ENCODE measurements at places on chromosomes 2 and 18. TPM values are rescaled to one million over a fixed set of nuclear protein-coding genes. Genes with fewer than 3 reads are reported as not detected.

EVA1A gene
- 31.7 TPM for total RNA-seq

GAREM2 gene
- total RNA-seq = 2.0 TPM

LYPD6B gene
- total RNA-seq = 2.0 TPM

DNA sequence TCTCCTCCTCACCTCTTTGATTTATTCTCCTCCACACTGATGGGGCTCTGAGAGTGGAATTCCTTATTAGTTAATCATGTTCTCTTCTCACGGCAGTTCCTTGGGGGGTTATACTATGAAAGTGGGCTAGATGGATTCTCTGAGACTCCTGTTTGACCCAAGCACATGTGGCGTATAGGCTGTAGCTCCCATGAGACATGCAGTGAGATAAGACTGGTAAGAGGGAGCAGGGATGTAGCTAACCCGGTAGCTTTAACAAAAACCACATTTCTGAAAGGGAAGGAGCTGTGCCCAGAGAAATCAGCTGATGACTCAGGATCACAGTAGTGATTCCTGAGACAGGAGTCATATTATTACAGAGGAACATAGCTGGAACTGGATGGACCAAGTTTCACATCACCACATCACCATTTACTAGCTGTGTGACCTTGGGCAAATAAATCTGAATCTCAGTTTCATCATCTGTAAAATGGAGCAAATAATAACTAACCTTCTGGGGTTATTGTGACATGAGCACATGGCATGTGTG is 82.9 kb downstream of the CRIM1 start:
- no peaks in the 10 kb centered on the region for H3K27me3 ChIP-seq
- no peak overlapping the region for H3K4me3 ChIP-seq
- H3K36me3 ChIP-seq = peaks cover 20% of the 10 kb centered on the region
- H3K27ac ChIP-seq = no peak overlapping the region
- peaks cover 28% of the 10 kb centered on the region for H3K4me1 ChIP-seq
- DNase-seq = no peak

DNA sequence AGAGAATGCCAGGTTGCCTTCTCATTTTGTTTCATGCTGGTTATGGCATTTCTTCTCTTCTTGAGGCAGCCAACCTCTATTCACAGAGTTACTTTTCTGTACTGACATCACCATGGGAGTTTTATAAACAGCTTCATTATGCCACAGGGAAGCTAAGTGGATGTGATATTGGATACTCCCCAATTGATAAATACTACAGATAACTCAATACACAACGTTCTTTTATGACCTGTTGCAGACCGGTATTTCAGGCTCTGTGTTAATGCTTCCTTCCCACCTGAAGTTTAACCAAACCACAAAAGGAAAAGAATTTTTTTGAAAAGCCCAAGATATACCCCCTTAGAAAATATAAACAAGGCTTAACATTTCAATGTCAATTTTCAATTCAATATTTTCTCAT is 258.3 kb upstream of the SOX11 start:
- no peak overlapping the region for H3K27ac ChIP-seq
- no peaks in the 10 kb centered on the region for H3K4me1 ChIP-seq
- H3K27me3 ChIP-seq = no peaks in the 10 kb centered on the region

DNA sequence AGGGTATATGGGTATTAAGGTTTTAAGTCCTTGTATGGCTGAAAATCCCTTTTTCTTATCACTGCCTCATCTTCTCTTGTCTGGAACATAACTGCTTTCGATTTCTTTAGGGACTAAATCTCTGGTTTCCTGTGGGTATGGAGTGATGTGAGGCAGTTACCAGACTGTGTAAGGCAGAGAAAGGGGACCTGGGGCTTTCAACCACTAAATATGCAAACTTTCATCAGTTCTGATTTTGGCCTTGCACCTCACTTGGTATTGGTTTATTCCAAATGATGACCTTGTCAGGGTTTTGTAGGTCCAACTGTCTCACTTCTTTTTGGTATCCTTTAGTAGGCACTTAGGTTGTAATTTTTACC is 9.3 kb downstream of the MAP4K4 start:
- H3K27me3 ChIP-seq = no peaks in the 10 kb centered on the region
- peaks cover 74% of the 10 kb centered on the region for H3K4me1 ChIP-seq
- no peaks in the 10 kb centered on the region for H3K36me3 ChIP-seq
- H3K4me3 ChIP-seq = no peak overlapping the region
- H3K27ac ChIP-seq = no peak overlapping the region

DNA sequence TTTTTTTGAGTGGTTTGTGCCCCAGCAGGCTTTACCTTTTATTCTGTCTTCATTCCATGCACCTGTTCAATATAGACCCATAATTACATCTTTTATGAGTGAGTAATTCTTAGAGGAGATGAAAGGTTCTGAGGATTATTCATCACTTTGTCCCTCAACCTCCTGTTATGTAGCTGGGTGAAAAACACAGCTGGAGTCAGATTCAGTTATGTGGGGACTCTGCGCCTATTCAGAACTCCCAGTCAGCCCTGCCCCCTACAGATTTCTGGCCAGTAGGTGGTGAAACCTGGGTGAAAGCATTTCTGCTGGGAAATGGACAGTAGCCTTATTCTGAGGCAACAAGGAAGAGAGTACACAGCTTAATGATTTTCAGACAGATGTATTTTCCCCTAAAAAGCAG is 107.8 kb downstream of the MGAT5 start:
- H3K4me3 ChIP-seq = no peak overlapping the region
- no peak for DNase-seq
- H3K27me3 ChIP-seq = no peaks in the 10 kb centered on the region
- peaks cover 15% of the 10 kb centered on the region for H3K4me1 ChIP-seq
- H3K27ac ChIP-seq = no peak overlapping the region

DNA sequence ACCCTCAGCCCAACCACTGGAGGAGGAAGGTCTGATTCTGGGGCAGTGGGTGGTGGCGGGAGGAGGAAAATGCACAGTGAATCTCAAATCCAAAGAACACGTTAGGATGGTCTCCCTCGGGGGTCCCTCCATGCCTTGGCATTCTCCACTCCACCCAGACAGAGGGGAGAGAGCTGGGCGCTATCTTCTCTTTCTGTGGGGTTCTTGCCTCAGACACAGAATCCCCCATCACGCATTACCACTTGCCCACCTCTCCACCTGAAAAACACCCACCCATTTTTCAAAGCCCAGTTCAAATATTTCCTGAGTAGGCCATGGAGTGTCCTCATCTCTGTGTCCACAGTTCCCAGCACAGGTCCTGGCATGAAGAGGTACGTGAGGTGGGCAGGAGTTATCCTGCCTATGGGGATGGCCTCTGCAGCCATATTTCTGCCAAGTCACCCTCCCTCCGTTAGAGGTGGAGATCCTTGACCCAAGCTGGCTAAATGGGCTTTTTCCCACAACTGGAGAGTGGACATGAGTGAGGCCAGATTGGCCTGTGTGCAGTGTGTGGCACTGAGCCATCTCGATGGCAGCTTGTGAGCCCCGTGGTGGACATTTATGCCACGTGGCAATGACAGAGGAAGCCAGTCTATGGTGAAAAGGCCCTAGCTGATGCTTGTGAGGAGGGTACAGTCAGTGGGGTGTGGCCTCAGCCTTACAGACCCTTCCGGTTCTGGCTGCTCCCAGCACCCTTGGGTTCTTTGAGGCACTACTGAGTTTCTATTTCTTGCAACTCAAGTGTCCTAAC is 9.5 kb upstream of the TEX261 start:
- peaks cover 5% of the 10 kb centered on the region for H3K4me1 ChIP-seq
- no peak overlapping the region for H3K27ac ChIP-seq
- no peaks in the 10 kb centered on the region for H3K27me3 ChIP-seq
- no peak for DNase-seq

GRCh38 chr2:223751012-223751411 is 86.4 kb downstream of the AP1S3 start:
- DNase-seq = no peak
- no peak overlapping the region for H3K27ac ChIP-seq
- H3K4me1 ChIP-seq = no peaks in the 10 kb centered on the region
- no peaks in the 10 kb centered on the region for H3K27me3 ChIP-seq
- H3K4me3 ChIP-seq = no peak overlapping the region

All from lower lobe of right lung (tissue), 2 donors.